ENCODE measurements at places on chromosomes 6 and 20.

- no peak for DNase-seq
These were observed 49.3 kb downstream of the TBC1D7 start for GRCh38 chr6:13278991-13279390.

GRCh38 chr6:135012349-135012748 is 42.3 kb downstream of the HBS1L start:
- DNase-seq = no peak

- no peak for DNase-seq
These were observed 12.6 kb downstream of the VPS52 start for GRCh38 chr6:33259032-33259431.

DNA sequence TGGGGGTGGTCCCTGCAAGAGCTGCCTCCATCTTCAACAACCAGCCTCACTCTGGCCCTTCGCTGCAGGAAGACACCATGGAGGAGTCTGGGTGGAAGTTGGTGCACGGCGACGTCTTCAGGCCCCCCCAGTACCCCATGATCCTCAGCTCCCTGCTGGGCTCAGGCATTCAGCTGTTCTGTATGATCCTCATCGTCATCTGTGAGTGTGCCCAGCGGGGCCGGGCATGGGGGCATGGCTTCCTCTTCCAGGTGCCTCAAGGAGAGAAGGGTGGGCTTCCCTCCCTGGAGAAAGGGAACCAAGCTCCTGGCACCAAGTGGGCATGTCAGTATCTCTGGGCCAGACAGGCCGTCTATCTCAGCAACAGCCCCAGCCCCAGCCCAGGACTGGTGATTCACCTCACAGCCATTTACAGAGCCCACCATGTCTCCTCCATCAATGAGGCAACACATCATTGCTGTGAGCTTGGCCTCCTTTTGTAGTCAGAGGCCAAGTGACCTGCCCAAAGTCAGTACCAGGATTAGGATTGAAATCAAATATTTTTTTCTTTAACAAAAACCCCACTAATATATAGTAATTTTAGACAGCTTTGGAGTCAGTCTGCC is 40.2 kb downstream of the TM9SF4 start:
- no peak for DNase-seq

GRCh38 chr6:108526739-108527174 is 34.0 kb upstream of the FOXO3 start:
- no peak for DNase-seq

All from esophagus squamous epithelium (tissue), 5 donors.